ENCODE measurements at places on chromosomes 1 and 21.

DNA sequence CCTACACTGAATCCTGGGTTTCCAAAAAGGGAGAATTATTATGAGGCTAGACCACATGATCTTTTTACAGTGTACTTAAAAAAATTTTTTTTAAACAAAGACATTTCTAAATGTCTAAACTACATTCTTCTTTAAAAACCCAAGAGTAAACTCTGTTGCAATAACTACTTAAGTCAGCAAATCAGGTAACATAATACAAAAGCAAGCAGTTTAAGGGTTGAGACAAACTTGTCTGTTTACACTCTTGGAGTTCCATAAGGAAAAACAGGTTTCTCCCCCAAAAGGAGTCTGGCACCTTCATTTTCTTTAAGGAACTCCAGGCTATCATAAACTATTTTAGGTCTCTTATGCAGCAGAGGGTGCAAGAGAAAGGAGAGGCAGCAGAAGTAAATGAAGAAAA, 12.5 kb upstream of the ANKRD45 start:
- no peak for DNase-seq

GRCh38 chr1:245058882-245059281, 95.9 kb upstream of the KIF26B start:
- DNase-seq = no peak

- DNase-seq = no peak
Measured at GRCh38 chr1:115134850-115135480, 45.7 kb upstream of the TSPAN2 start.

GRCh38 chr1:238329671-238330070, 438.9 kb upstream of the ZP4 start:
- no peak for DNase-seq

- peak; percentile 75 for DNase-seq
Measured at GRCh38 chr1:221157026-221157761, 278.0 kb downstream of the HLX start.

DNA sequence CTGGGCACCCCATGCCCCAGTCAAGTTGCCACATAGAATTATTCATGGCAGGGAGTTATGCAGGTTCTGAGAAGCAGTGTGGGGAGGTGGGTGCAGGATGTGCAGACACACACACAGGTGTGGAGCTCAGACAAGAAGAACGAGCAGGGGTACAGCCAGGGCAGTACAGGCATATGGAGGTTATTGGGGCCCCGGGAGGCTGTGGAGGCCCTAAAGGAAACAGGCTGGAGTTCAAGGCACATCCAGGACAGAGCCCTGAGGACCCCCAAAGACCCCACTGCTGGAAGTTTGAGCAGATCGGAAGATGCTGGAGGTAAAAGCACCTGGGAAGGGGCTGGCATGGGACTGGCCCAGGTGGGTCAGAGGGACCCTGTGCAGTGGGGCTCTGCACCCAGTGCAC, 171.3 kb downstream of the PSMG1 start:
- no peak for DNase-seq

DNA sequence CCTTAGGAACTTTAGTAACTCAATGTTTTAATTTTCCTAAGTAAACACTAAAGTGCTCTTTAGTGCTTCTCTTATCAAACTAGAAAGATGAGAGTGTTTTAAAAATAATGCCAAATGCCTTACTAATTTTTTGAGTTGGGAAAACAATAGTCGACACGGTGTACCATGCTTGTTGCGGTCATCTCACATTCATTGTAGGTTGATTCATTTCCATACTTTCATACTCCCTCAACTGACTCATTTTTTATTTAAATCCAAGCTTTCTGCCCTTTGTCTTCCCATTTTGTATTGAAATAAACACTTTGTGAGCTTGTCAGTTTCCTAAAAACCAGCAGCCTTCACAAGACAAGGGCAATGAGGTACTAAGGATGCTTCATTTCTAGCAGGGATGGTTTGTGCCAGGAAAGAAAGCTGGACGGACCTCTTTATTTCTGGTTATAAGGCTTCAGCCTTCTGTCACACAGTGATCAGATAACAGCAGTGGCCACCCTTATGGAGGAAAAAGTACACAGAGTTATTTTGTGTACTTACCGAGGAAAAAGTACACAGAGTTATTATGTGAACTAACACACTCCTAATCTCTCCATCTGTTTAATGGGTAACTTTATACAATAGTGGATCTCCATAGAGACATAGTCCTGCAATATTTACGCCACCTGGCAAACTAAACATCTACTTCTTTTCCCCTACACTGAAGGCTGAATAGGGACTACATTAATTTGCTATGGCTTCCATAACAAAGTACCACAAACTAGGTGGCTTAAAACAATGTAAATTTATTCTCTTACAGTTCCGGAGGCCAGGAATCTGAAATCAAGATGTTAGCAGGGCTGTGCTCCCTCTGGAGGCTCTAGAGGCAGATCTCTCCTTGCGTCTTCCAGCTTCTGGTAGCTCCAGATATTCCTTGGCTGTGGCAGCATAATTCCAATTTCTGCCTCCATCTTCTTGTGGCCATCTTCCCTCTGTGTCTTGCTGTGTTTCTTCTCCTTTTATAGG, 13.0 kb upstream of the CCDC190 start:
- no peak for DNase-seq

DNA sequence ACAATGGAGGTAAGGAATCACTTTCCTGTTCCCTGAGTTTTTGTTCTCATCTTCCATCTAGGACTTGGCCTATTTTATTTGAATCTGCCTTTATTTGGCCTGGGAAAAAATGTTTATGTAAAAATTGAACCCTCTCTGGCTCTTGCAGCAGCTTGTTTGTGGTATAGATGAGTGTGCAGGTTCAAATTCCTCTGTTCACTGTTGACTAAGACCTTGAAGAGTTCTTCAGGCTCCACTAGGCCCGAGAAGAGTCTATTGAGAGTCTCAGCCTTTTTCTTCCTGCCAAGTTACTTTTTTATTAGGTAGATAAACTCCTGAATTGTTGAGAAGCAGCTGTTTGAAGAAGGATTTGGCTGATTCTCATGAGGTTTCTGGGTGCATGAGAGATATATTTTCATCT, 248.8 kb upstream of the ADGRL2 start:
- DNase-seq = no peak

DNA sequence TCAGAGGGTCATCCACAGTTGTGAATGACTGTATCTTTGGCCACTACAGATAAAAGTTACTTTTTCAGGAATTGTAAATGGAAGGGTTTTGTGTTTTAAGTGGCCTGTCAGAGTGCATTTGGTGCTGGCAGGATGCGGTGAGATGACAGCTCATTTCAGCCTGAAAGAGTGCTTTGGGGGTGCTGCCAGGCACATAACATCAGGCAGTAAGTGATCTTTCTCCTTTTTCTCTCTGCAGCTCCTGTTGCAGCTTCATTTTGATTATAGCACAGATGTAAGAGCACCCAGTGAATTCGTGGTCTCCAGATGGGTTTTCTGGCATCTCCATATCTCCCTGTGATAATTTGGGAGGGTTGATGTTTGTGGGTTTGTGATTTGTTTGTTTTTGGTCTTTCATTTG, 14.8 kb upstream of the FAM163A start:
- no peak for DNase-seq

GRCh38 chr1:232505884-232506283, 124.0 kb downstream of the SIPA1L2 start:
- no peak for DNase-seq

GRCh38 chr1:234659538-234659937, 49.6 kb upstream of the IRF2BP2 start:
- no peak for DNase-seq

DNA sequence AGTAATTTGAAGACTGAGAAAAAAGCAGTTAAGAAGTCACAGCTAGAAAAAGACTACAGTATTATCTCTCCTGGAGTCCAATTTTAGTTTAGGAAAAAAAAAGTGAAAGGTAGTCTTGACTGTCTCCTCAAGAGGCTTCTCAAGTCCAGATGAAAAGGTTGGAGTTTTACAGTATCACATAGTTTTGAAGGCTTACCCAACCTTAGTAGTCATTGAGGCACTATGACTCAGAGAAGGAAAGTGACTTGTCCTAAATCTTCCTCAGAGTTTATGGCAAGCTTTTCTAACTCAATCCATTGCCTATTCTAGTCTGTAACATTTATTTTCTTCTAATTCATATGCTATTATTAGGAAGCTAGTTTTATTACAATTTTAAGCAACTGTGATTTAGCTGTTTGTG, 174.9 kb downstream of the DPYD start:
- no peak for DNase-seq

GRCh38 chr1:10631811-10632593, 157.3 kb downstream of the PEX14 start:
- no peak for DNase-seq

GRCh38 chr1:246629030-246629429, 62.8 kb downstream of the CNST start:
- no peak for DNase-seq

DNA sequence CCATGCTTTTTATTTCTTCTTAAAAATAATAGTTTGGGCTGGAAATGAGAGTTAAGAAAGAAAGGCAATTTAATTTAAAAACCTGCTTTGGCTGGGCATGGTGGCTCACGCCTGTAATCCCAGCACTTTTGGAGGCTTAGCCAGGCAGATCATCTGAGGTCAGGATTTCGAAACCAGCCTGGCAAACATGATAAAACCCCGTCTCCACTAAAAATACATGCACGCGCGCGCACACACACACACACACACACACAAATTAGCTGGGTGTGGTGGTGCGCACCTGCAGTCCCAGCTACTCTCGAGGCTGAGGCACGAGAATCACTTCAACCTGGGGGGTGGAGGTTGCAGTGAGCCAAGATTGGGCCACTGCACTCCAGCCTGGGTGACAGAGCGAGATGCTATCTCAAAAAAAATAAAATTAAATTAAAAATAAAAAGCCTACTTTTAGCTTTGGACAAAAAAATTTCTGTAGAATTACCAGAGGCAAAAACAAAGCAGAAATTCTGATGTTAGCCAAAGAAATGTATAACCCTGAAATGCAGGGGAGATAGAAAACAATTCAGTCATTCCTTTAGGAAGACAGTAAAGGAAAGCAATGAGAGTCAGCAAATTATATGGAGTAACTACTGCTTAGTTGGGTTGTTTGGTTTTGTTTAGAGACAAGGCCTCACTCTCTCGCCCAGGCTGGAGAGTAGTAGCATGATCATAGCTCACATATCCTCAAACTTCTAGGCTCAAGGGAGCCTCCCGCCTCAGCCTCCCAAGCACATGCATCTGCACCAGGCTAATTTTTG, 15.7 kb upstream of the IPP start:
- DNase-seq = no peak

- DNase-seq = no peak
Measured at GRCh38 chr1:70033266-70033873, 172.0 kb downstream of the LRRC40 start.

- DNase-seq = no peak
Measured at GRCh38 chr1:65681096-65681495, 111.6 kb upstream of the PDE4B start.

- DNase-seq = no peak
Measured at GRCh38 chr21:21137986-21138385, 139.8 kb downstream of the NCAM2 start.

GRCh38 chr1:115977499-115978258, 1.4 kb downstream of the SLC22A15 start:
- DNase-seq = no peak

DNA sequence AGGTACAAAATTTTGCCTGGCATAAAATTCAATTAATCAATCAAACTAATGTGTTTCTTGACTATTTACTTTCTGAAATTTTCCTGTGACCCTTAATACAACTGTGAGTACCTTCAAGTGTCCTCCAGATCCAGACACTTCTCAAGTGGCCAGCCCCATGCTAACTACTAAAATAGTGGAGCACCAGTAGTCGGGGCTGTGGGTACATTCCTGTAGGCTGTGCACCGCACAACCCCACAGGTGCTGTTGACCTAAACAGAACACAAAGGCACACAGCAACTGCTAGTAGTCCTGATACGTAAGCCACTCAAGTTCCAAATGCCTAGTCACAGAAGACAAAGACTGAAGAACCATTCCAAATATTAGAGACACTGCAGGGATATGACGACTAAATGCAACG, 36.6 kb downstream of the TMEM50B start:
- DNase-seq = no peak

GRCh38 chr1:73736125-73736524, 461.9 kb downstream of the LRRIQ3 start:
- DNase-seq = no peak

DNA sequence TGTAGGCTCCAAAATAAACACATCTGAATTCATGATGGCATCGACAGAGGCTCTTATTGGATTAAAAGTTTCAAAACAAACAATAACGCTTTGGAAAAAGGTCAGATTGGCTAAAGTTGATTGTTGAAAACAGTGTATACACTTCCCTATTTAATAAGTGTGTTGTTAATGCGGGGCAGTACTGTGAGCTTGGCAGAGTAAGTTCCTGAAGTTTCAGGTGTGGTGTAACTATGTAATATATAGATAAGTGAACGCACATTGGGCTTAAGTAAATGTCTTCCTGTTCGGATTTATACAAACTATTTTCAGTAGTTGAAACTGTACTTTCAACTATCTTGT, 810 bp downstream of the ZBTB37 start:
- no peak for DNase-seq

DNA sequence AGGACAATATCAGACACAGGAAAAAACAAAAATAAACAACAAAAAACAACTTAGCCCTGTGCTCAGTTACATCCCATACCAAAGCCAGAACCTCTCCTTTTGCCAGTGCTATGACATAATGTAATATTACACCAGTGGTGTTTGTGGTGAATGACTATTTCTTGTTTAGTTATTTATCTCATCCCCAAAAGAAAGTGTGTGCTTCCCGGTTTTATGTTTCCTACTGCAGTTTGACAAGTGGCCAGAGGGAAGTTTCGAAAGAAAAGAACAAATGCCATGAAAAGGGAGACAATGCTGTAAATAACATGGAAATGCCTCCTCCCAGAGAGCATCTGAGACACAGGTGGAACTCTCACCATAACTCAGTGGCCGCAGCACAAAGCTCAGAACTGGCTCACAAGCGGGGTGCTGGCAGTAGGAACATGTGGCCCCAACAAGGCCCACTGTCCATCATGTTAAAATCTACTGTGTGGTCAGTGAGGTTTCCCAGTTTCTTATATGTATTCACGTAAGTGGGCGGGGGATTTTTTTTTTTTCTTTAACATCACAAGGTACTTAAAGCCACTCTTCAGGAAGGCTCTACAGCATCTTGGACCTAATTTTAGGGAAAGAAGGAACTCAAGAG, 158.2 kb downstream of the BARHL2 start:
- no peak for DNase-seq

- DNase-seq = no peak
Measured at GRCh38 chr1:229563241-229563640, 4.7 kb upstream of the ABCB10 start.

GRCh38 chr1:30824736-30825429, 67.3 kb upstream of the LAPTM5 start:
- no peak for DNase-seq

GRCh38 chr1:176315519-176316220, 108.6 kb upstream of the COP1 start:
- DNase-seq = no peak

All from germinal center (tissue), 1 donor.